ENCODE measurements at places on chromosomes 4 and X.

GRCh38 chr4:99208719-99209075 is 10.3 kb downstream of the ADH6 start:
- no peak for DNase-seq

GRCh38 chr4:3452376-3452775 is 10.6 kb downstream of the HGFAC start:
- no peak for DNase-seq

DNA sequence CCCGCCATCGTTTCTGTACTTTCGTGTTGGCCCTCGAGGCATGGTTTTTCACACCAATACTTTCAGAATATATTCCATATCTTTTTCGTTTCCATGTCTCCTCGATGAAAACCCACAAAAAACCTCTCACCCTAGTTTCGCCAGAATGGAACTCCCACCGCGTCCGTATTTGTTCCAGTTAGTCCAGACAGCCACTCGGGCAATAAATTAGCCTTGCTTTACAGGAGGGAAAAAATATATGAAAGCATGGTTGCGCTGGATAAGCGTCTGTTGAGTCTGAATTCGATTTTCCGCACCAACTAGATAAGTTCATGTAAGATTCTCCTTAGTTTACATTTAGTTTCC is 550 bp upstream of the CHM start:
- no peak for DNase-seq

- no peak for DNase-seq
Observed at GRCh38 chr4:139392797-139393196, 61.1 kb upstream of the RAB33B start.

DNA sequence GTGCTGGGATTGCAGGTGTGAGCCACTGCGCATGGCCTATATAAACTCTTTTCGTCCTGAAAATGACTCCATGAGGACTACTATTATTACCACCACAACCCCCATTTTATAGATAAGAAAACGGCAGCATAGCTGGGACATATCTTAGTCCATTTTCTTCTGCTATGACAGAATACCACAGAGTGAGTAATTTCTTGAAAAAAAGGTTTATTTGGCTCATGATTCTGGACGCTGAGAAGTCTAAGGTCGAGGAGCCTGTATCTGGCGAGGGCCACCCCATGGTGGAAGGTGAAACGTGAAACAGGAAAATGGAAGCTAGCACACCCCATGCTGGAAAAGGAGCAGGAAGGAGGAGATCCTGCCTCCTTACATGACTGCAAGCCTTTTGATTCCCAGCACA is 68.9 kb downstream of the SMIM20 start:
- no peak for DNase-seq

DNA sequence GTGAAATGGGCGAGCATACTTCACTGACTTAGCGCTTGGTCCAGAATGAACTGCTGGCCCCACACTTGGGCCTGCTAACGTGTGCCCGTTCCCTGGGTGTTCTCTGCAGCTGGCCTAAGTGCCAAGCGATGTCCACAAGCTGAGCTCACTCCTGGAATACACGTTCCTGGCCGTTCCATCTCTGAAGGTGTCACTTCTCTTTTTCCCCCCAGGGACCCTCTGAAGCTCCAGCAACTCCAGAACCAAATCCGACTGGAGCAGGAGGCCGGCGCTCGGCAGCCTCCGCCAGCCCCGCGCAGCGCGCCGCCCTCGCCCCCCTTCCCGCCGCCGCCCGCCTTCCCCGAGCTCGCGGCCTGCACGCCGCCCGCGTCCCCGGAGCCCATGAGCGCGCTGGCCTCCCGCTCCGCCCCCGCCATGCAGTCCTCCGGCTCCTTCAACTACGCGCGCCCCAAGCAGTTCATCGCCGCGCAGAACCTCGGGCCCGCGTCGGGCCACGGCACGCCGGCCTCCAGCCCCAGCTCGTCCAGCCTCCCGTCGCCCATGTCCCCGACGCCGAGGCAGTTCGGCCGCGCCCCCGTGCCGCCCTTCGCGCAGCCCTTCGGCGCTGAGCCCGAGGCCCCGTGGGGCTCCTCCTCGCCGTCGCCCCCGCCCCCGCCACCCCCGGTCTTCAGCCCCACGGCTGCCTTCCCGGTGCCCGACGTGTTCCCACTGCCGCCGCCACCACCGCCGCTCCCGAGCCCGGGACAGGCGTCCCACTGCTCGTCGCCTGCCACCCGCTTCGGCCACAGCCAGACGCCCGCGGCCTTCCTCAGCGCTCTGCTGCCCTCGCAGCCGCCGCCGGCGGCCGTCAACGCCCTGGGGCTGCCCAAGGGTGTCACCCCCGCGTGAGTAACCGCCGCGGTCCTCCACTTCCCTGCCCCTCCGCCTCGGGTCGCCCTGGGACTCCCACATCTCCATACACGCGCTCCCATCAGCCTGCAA is 132.3 kb downstream of the CBR4 start:
- DNase-seq, result no peak

DNA sequence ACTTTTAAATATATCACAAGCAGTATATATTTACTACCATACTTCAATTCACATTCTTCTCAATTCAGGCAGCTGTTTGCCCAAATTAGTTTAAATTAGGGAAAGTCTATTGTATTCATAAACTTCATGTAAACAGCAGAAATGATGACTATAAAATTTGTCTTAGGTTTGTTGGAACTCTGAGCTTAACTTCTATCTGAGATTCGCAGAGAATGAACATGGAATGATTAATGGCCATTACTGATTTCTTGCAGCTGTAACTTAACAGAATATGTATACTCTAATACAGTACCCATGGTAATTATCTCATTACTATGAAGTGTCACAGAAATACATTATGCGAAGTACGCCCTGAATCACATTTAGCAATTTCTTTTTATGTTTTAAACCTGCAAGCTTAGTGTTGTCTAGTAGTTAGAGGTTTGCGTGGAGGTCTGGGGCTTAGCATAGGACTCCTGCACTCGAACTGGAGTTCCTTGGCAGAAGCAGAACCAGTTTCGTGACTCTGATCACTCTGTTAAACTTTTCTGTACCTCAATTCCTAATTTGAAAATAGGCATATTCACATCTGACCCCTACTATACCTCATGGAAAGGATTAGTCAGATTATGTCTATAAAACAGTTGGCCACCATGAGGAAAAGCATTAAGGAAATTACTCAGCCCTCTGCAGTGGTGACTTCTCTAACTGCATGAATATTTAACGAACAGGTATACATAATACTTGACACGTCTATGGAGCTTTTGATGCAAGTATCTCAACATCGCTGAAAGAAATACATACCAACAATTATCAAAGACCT is 243.2 kb downstream of the MGST2 start:
- no peak for DNase-seq

DNA sequence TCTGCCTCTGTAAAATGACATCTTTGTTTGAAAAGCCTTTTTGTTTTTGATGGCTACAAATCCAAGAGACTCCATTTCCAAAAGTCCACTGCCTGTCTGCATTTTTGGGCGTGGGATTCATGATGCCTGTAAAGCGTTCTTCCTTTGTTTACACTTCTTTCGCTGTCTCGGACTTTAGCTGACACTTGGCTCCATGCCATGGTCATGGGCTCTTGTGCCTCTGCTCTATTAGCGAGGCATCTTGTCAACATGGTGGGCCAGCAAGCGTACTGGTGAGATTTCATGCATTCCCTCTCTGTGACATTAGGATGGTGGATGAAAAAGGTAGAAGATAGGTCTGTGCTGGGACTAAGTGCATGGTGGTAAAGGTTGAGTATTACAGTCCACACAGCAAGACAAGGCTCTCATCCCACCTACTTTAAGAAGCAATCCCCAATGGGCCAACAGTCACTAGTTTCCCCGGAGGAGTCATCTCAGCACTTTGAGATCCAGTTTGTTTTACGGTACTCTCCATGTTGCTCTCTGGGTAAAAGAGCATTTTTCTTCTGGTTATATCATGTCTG is 298.2 kb upstream of the KLF3 start:
- DNase-seq, result no peak

GRCh38 chr4:7067126-7067451 is 775 bp downstream of the GRPEL1 start:
- DNase-seq, result no peak

- DNase-seq, result no peak
Observed at GRCh38 chr4:147103403-147103946, 157.8 kb upstream of the TTC29 start.

- DNase-seq, result no peak
Observed at GRCh38 chrX:69530306-69530705, 26.2 kb downstream of the NALF2 start.

DNA sequence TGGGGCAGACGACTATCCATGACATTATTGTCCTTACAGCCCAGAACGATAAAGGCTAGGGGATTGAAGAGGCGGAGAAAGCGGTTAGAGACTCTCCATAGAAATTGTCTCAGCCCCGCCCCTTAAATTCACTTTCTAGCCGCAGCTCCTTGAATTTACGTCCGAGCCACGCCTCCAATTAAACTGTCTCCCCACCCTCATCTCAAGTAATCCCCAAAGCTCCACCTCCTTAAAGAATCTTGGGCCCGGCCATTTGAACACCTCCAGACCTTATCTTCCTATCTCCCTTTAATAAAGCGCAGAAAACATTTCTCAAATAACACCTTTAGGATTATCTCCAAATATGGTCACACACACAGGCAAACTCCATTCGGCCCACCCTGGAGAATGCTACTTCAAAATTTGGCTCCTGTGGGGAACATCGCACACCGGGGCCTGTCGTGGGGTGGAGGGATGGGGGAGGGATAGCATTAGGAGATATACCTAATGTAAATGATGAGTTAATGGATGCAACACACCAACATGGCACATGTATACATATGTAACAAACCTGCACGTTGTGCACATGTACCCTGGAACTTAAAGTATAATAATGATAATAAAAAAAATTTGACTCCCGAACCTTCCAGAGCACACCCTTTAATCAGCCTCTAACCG is 7.2 kb upstream of the MAGIX start:
- DNase-seq, result no peak

DNA sequence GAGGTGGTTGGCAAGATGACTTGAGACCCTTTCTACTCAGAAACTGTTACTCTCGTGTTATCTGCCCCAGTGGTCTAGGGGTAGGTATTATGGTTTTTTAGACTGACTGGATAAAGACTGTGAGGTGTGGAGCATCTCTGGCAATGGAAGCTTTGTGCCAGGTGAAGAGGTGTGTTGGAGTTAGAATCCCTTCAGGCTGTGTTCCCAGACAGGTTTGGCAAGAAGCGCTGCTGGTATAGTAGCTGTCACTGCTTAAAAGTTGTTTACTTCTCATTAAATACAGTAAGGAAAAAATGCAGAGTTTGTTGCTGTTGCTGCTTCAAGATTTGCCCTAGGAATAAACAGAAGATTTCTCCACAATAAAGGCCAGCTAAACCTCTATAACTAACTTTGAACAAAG is 35.3 kb downstream of the AREG start:
- DNase-seq, result no peak

- no peak for DNase-seq
Observed at GRCh38 chrX:83934220-83934619, 73.3 kb downstream of the CYLC1 start.

DNA sequence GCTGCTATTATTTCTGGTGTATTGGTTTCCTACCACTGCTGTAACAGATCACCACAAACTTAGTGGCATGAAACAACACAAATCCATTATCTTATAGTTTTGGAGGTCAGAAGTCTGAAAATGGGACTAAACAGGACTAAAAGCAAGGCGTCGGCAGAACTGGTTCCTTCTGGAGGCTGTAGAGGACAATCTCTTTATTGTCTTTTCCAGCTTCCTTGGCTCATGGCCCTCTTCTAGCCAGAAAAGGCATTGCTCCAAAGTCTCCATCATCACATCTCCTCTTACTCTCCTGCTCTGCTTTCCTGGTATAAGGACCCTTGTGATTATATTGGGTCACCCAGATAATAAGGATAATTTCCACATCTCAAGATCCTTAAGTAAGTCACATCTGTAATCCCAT is 121.9 kb downstream of the CLCN4 start:
- no peak for DNase-seq

- no peak for DNase-seq
Observed at GRCh38 chr4:1871471-1872021, 353 bp downstream of the NSD2 start.

DNA sequence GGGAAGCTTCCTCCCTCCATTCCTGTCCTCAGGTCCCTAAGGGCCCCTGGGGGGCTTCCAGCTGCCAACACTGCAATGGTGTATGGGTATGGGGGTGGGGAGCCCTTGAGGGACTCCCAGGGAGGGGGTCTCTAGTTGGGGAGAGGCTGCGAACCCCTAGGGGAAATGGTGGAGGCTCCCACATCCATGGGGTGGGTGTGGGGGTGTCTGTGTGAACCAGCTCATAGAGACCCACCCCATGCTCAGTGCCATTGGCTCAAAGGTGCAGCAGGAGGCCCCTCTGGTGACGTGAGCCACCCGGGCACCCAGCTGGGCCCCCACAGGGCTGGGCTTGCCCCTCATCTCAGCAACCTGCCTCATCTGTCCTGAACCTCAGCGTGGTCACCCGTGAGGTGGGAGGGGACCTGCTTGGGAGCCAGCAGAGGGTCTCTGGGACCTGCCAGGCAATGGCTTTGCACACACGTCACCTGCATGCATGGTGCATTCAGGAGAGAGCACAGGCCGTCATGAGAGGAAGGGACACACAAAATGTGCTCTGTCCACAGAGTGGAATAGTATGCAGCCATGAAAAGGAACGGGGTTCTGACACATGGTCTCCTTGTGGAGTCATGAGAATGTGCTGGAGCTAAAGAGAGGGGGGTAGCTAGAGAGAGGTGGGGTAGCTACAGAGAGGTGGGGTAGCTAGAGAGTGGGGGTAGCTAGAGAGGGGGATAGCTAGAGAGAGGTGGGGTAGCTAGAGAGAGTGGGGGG is 22.7 kb upstream of the PLCXD1 start:
- no peak for DNase-seq

GRCh38 chr4:153207027-153207426 is 2.8 kb downstream of the TRIM2 start:
- DNase-seq, result no peak

DNA sequence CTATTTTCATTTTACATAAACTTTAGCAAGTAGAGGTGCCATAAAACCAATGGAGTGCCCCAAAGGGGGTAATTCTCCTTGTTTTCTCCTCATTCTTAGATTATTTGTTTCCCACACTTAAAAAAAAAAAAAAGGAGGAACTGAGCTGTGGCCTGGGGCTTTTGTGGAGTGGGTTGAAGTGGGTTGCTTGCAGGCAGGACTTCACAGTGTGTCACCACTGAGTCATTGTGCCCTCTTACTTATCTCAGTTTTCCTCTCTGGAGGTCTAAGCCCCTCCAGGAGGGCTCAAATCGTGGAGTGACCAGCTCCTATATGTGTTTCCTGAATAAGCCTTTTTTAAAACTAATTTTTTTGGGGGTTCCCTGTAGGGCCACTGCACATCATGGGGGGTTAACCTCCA is 69.0 kb downstream of the SLC16A2 start:
- no peak for DNase-seq

- no peak for DNase-seq
Observed at GRCh38 chrX:116317409-116317808, 119.0 kb upstream of the SLC6A14 start.

- DNase-seq, result no peak
Observed at GRCh38 chr4:183670251-183670650, 11.2 kb downstream of the TRAPPC11 start.

DNA sequence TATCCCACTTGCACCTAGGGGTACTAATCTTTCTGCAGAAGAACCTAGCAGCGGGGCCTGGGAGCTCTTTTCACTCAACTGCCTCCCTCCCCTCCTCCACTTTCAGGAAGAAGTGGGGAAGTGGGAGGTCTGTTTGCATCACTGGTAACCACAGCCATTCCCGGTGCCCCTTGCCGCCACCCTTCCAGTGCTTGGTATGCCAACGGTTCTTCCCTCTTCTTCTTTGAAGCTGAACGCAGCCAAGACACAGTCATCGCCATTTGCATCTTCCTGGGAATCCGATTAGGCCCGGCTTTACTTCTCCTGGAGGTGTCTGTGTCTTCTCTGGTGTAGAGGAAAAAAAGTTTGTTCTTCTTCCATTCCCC is 47.2 kb upstream of the RBPJ start:
- no peak for DNase-seq

- no peak for DNase-seq
Observed at GRCh38 chr4:77505958-77506319, 99.7 kb upstream of the CXCL13 start.

Data from activated CD4-positive, CD25-positive, alpha-beta regulatory T cell treated with anti-CD3 and anti-CD28 coated beads, Interleukin-2, amount 50 U/mL, for 72 hours (primary cell).